ENCODE measurements at places on chromosomes 13 and 19.

DNA sequence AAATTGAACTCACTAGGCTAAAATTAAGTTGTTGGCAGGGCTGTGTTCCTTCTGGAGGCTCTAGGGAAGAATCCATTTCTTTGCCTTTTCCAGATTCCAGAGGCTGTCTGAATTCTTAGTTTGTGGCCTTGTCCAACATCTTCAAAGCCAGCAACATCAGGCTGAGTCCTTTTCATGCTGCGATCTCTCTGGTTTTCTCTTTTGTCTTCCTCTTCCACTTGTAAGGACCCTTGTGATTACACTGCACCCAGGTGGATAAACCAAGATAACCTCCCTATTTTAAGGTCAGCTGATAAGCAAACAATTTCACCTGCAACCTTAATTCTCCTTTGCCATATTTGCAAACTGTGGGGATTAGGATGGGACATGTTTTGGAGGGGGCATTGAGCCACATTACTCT, 11.5 kb downstream of the UTP14C start:
- no peak for DNase-seq

GRCh38 chr19:46704379-46705076, 12.4 kb downstream of the PRKD2 start:
- peak; percentile 91 for DNase-seq

GRCh38 chr13:84358601-84359000, 476.3 kb upstream of the SLITRK1 start:
- no peak for DNase-seq

GRCh38 chr19:39759457-39760184, 19.0 kb upstream of the LEUTX start:
- no peak for DNase-seq

DNA sequence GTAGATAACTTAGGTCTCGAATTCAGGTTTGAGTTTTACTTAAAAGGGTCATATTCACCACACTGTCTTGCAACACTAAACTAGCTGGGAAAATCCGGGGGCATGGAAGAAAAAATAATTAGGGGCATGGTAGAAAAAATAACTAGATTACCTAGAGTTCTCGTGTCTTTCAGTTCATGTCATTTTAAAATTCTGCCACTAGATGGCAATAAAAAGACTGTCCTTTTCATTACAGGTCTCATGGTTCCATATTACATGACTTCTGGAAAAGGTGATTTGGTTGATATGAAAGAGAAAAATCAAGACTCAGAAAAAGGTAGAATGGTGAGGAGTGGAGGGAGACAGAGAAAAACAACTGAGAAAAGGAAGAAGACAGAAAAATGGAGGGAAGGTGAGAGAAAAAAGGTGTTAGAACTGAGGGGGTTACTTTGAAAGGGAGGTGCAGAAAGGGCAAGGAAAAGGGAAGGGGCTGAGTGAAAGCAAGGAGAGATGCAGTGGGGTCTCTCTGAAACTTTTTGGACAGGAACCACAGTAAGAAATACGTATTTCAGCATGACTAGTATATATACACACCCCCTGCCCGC, 299.0 kb downstream of the KLF12 start:
- no peak for DNase-seq

- no peak for DNase-seq
Observed at GRCh38 chr13:27481766-27482165, 31.4 kb upstream of the MTIF3 start.

DNA sequence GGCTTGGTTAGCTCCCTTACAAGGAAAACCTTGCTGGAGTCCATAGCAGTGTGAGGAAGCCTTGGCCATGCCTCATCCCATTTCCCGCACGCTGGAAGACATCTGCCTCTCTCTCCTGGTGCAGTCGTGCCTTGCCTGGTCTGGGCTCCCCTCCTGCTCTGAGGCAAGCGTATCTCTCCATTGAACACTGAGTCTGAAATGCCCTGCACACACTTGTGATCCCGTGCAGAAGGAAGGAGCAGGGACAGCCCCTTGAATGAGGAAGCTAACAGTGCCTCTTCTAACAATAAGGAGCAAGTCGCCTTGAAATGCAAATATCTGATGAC, 407 bp upstream of the ZNF440 start:
- DNase-seq, result no peak

GRCh38 chr19:8357007-8357521, 6.9 kb upstream of the ANGPTL4 start:
- DNase-seq, result no peak

DNA sequence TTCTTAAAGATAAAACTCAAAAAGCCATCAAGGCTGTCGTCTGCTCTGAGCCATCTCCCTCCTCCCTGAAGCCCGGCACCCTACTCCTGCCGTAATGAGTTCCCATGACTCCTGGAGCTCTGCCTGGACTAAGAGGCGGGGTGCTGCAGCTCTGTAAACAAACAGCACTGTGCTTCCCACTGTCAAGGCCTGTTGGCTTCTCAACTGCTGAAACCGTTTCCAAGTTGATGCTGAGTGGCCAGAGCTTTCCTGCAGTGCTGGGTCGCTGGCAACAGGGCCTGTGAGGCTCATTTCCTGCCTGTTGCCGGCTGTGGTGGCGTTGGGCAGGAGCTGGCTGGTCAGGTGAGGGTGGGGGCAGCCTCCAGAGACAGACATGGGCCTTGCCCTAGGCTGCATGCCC, 26.7 kb upstream of the ISYNA1 start:
- peak; percentile 88 for DNase-seq

DNA sequence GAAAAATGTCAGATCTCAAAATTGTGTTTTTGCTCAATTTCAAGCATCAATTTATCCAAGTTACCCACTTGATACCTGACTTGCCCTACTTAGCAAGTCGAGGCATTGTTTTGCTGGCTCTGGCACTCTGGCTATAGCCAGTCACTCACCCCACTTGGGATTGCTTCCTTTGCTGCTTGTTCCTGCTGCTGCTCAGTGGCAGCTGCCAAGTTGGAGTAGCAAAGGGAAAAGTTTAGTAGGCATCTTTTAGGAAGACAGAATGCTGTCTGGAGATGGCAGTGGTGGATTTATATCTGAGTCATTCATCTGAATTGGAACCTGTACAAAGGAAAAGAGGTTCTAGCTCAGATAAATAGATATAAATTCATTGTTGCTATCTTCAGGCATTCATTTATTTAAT, 41.2 kb downstream of the PCCA start:
- no peak for DNase-seq

DNA sequence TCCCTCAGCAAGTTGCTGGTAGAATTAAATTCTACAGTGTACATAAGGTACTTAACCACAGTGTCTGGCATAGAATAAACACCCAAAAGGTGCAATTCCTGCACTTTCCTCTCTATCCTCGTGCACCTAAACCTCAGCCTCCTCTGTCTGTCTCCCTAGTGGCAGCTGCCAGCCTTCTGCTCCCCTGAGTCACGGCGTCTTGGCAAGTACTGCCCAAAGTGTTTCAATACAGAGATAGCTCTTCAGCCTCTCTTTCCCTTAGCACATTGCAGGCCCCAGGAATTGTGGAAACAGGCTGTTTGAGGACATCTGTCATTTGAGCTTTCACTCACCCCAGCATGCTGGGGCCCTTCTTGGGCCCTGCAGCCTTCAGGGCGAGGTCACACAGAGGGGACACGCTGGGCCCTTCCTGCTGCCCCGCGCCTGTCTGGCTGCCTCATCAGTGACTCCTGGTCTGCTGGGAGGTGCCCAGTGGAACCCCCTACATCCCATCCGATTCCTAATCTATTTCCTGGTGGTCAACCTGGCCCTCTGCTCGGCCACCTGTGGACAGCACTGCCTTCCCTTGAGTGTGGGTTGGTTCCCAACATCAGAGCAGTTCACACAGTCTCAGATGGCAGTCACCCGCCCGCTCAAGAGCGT, 19.3 kb downstream of the COL4A2 start:
- peak; percentile 74 for DNase-seq

GRCh38 chr19:5205937-5206750, 134.5 kb downstream of the PTPRS start:
- DNase-seq, result no peak

GRCh38 chr13:89554801-89555200, 1792.7 kb upstream of the MIR17HG start:
- DNase-seq, result no peak

GRCh38 chr19:34480971-34481841, at the start of gene WTIP:
WTIP (plus strand) TSS chr19:34481758; CDS start chr19:34481975, 217 bp downstream.
- DNase-seq, result peak; percentile 89

GRCh38 chr13:104967376-104967775, 1568.1 kb downstream of the EFNB2 start:
- DNase-seq, result no peak

DNA sequence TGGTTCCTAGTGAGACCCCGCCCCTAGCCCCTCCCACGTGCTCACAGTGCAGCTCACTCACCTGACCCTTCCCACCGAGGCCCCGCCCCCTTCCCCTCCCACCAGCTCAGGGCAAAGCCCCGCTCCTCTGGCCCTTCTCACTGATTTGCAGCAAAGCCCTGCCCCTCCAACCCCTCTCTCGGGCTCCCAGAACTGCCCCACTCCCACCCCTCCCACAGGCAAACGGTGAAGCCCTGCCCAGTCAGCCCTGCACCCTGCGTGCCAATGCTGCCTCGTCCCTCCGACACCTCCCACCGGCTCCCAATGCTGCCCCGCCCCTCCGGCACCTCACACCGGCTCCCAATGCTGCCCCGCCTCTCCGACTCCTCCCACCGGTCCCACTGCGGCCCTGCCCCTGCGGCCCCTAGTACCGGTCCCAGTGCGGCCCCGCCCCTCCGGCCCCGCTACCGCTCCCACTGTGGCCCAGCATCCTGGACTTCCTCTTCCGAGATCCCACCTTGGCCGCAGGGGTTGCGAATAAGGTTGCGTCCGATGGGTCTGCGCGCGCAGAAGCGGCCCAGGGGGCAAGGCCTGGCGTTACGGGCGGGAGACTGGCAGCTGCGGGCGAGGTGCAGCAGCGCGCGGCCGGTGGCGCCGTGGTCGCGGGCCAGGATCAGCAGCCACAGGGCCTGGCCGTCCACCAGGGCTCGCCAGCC, 834 bp downstream of the FBXO27 start:
- DNase-seq, result peak; percentile 86

DNA sequence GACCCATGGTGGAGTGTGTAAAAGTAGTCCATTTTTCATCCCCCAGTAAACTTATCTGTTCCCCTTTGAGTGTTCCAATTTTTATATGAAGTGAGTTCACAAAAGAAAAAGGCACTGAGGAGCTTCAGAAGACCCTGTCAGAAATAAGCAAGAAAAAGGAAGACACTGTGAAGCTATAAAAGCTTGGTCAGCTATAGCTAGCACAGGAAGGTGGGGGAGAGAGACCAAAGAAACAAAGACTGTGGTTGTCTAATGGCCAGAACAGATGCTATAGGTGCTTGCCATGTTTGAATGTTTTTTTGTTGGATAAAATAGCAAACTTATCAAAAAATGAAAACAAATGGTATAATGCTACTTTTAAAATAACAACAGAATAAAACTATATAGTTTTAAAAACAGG, 46.5 kb downstream of the RCBTB2 start:
- no peak for DNase-seq
